ENCODE measurements at places on chromosomes 6 and 20.

- DNase-seq: no peak
Observed at GRCh38 chr6:134253681-134254080, 64.2 kb downstream of the SGK1 start.

GRCh38 chr6:55379895-55380294 lies 52.6 kb downstream of the GFRAL start:
- DNase-seq: no peak

- DNase-seq: no peak
Observed at GRCh38 chr20:61262514-61262913, 10.5 kb downstream of the CDH4 start.

DNA sequence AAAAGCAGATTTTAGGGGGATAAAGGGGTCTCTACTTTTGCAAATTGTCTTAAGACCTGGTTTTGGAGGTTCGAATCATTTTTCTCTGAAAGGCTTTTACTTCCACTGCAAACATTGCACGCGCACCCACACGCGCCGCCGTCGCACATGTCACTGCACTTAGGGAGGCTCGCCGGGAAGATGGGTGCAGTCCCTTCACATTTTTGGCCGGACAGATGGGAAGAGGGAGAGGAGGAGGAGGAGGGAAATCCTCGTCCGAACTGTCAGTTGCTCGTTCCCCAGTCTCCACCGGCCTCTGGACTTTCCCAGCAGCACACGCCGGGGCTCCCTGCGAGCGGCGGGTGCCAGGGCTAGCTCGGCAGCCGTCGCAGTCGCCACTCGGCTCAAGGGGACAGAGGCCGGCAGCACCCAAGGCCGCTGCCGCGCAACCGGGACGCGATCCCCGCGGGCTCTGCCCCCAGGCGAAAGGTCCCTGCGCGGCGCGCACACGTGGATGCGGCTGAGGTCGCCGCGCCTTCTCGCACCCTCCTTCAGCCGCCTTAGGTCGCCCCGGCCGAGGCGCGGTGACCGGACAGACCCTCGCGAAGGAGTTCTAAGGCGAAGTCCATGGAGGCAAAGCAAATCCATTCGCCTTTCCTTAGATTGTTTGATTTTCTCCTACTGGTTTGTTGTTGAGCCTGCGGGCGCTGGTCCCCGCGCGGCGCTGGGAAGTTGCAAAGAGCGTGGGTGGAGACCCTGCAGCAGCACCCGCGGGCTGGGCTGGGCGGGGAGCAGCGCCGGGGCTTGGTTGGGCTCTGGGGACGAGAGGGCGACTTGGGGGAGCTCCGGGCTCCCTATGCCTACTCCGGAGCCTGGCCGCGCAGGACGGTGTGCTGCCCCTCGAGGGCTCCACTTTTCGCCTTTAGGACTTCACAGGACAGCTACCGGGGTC lies 1.2 kb downstream of the MYB start:
- DNase-seq: peak; percentile 31

GRCh38 chr6:4371207-4371921 lies 236.0 kb upstream of the ECI2 start:
- no peak for DNase-seq

GRCh38 chr6:86964029-86964579 lies 26.8 kb downstream of the HTR1E start:
- DNase-seq: no peak

DNA sequence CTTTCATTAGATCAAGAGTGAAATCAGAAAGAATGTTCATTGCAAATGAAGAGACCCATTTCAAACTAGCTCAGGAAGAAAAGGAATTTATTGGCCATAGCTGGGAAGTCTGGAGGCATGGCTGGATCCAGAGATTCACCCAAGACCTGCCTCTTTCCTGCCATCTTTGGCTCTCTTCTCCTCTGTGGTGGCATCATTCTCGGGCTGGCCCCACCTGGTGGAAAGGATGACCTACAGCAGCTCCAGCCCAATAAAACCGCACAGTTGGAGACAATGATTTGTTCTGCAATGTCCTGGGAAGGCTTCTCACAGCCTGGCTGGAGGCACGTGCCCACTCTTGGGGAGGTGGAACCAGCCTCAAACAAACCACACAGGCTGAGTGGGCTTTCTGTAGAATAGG lies 18.1 kb upstream of the FERMT1 start:
- DNase-seq: no peak

DNA sequence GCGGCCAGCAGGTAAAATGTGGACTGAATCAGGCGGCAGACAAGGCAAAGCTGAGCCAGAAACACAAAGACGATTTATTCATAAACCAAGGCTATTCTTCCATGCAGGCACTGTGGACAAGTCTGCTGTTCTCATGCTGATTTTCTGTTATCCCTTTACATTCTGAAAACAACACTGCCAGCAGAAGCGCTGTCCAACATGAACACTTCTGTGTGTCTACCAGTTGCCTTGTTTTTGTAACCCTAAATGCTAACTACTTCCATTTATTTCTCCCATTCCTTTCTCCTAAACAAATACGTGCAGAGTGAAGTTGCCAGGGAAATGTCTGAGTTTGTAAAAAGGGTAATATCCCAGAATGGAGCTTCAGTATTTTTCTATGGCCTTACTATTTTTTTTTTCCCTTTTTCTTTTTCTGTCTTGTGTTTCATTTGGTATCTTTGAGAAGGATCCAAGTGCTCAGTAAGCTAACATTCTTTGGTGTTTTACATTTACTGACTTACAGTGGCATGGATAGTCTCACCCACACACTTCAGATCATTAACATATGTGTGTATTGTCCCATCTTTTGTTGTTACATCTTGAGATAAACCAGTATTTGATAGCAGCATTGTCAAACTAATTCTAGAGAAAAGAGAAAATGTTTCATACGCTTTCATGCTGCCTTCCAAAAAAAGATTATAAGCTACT lies 1308.9 kb upstream of the MAP3K7 start:
- DNase-seq: no peak

- DNase-seq: peak; percentile 42
Observed at GRCh38 chr6:30743099-30744053, 889 bp upstream of the FLOT1 start.

- DNase-seq: no peak
Observed at GRCh38 chr6:167409694-167410093, 84.8 kb downstream of the TTLL2 start.

- no peak for DNase-seq
Observed at GRCh38 chr6:117459204-117459944, 23.1 kb upstream of the DCBLD1 start.

GRCh38 chr6:153051801-153052200 lies 49.3 kb upstream of the MTRF1L start:
- DNase-seq: no peak

DNA sequence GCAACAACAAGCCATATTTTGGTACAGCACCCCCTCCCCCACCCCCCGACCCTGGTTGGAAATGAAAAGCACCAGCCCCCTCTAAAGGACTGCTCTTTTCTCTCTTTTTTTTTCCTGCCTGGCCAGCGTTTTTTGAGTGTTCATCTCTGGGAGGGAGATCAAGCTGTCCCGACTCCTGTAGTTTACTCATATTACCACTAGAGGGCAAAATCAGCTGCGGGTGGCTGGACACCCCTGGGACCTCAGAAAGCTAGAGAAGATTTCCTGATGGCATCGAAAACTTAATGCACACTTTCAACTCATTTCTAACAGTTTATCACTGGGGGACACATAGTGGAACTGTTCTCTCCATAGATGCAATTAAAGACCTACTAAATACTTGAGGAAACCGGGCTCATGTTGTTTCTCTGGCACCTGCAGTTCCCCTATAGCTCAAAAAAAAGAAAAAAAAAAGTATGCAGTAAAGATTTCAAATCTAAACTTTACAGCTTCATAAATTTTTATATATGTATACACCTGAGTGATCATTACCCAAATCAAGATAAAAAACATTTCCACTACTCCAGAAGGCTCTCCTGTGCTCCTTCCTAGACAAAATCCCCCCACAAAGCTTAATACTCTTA lies 24.4 kb downstream of the CNBD2 start:
- peak; percentile 75 for DNase-seq

DNA sequence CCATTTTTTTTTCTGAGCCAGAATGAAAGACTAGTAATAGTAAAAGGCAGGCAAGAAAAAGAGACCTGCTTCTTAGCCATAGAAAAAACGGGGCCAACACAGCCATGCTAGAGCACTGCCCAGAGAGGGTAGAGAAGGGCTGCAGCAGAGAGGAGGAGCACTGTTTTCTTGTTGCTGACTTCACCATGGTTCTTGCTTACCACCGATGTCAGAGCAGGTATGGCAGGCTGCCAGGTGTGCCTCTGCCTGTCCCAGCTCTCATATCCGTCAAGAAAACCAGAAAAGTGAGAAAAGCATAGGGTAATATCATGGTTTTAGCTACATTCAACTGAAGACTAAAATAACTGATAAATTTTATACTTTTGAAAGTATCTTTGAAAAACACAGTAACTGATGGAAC lies 60.7 kb downstream of the DTNBP1 start:
- no peak for DNase-seq

GRCh38 chr6:149212206-149212605 lies 105.3 kb upstream of the TAB2 start:
- peak; percentile 37 for DNase-seq

- peak; percentile 68 for DNase-seq
Observed at GRCh38 chr6:30647242-30648116, 546 bp downstream of the C6orf136 start.

DNA sequence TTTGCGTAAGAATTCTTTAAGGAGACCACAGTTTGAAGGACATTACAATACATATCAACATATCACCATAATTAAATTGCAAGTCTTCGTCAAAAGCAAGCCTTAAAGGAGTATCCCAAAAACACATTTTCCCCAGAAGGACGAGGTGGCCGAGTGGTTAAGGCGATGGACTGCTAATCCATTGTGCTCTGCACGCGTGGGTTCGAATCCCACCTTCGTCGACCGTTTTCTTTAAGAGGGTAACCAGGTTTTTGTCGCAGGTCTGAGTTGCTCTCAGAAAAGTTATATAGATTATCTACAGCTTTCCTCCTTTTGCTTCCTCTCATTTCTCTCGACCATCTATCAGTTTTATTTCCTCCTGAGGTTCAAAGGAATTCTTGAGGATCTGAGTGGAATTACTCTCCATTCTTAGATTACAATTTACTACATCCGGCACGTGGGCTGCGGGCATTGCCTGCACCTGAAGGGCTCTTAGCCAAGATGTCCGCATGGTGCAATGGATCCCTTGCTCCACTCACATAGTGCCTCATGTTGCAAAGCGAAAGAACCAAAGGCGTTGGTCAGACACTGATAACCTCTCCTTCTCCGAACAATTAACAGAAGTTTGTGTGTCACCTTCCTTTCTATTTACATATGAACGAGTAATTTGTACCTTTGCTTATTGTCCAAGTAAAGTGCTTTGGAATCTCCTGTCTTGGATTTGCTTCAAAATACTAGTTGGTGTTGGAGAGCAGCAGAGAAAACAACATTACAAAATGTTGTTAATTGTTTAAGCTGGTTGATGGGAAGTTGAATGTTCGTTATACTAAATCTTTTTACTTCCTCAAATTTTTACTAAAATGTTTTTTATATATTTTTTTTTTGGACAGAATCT lies 14.0 kb downstream of the POM121L2 start:
- DNase-seq: no peak

DNA sequence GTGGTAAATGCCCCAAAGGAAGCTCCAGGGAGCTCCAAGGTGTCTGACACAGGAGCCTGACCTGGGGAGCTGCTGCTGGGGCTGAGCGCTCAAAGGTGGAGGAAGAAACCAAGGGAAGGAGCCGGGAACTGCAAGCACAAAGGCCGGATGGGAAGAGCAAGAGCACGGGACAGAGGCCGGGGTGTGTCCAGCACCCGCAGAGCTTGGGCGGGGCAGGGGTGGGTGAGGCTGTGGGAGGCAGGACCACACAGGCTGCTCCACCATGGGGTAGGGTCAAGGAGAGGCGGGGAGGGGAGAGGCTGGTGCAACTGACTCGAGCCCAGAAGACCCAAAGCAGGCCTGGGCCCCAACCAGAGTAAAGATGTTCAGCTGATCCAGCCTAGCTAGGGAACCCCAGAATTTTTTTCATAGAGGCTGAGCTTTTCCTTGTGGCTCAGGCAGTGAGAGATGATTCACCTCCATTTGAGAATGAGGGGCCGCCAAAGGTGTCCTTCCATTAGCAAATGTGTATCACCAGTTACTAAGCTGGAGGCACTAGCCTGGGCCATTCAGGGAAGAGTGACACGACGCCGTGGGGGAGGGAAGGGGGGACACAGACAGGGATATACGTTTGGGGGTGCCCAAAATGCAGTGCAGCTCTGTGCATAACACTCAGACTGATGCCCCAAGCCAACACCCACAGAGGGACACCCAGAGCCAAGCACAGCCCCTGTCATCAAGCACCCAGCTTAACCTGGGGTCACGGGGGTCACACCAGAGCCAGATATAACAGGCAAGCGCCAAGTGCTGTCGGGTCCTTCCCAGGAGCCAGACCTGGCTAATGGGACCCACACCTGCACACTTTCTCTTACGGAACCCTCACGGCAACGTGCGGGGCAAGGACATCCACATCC lies 21.3 kb upstream of the TLDC2 start:
- no peak for DNase-seq

DNA sequence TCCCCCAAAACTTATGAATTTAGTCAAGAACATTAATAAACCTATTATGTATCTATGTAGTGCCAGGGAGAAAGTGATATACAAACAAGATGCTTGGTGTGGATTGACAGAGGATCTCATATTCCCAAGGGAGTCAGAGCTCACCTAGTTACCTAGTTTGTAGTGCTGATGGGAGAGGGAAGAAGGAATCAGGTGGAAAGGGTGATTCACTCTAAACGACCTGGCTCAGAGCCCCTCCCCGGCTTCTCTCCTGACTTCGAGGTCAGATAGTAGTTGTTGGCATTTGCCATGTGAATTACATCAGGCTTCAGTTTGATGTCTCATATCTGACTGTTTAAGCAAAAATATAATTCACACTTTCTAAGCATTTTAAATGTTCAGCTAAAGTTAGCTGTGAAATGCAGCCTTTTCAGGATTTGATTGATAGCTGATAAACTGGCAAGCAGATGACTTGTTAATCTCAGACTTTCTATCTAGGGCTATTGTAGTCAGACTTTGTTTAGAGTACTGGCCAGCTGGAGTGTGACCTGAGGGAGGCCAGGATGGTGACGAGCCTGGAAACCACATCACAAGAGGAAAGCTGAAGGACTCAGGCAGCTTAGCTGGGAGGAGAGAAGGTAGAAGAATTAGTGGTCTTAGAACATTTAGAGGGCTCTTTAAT lies 123.7 kb downstream of the AKAP7 start:
- no peak for DNase-seq
